Daoy (cell line): ENCODE measurements at places on chromosomes 1 and 21. TPM values are rescaled to one million over a fixed set of nuclear protein-coding genes. Genes with fewer than 3 reads are reported as not detected.

The RIMS3 gene
- 0.74 and 0.97 TPM in 2 replicates for total RNA-seq

The TENT5C gene
- under 0.01 TPM in 1 of 2 replicates, not detected in the other for total RNA-seq

The CAPN2 gene
- 186 and 189 TPM in 2 replicates for total RNA-seq

GRCh38 chr21:15793550-15794235 lies 63.9 kb downstream of the USP25 start:
- DNase-seq: no peak

The FAM177B gene
- not detected in 2 replicates for total RNA-seq

DNA sequence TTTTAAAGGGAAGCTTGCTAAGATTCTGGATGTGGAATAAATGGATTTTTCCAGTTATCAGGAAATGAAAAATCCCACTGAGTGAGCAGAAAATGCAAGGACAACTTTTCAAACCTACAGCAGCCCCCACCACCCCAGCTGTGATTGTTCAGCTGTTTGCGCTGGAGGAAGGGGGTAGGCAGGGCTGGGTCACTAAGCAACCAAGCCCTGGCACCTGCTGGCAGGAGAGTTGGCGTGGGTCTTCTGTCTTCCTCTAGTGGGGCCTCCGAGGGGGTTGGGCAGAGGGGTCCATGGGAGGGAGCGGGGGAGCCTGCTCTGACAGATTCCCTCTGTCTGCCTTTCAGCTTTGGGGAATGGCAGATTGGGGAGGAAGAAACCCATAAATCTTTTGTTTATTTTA lies 45.3 kb downstream of the EIF2D start:
- no peak for DNase-seq

The VHLL gene
- not detected in 2 replicates for total RNA-seq

- DNase-seq: no peak
Measured at GRCh38 chr1:185033686-185034085, 11.7 kb upstream of the RNF2 start.

- peak; percentile 39 for DNase-seq
Measured at GRCh38 chr1:42845866-42846256, 552 bp upstream of the ZNF691 start.

The CCDC190 gene
- 1.4 and 2.7 TPM in 2 replicates for total RNA-seq

DNA sequence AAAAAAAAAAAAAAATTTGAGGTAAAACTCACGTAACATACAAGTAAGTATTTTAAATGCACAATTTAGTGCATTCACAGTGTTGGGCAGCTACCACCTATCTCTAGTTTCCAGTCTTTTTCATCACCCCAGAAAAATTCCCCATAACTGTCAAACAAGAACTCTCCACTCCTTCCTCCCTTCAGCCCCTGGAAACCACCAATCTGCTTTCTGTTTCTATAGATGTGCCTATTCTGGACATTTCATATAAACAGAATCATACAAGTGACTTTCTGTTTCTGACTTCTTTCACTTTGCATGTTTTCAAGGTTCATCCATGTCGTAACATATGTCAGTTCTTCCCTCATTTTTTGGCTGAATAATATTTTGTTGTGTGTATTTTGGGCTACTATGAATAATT lies 24.9 kb upstream of the ETS2 start:
- DNase-seq: no peak

GRCh38 chr1:245895455-245895959 lies 611.6 kb downstream of the SMYD3 start:
- DNase-seq: no peak

- DNase-seq: peak; percentile 68
Measured at GRCh38 chr1:100354971-100355394, 2.7 kb downstream of the CDC14A start.

DNA sequence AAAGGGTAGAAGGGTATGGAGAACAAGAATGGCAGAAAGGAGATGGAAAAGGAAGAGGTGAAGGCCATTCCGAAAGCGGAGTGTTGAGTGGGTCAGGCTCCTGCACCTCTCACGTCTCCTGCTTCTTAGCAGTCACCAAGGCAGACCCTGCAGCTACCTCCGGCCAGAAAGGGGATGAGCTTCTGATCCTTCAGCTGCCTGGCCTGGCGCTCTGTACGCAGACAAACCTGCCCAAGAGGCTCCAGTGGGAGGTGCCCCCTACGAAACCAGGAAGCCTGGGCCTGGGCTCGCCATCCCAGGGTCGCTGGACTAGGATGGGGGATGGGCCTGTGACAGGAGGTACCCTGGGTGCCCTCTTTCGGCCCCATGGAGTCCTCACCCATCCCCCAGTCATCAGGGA lies 3.0 kb downstream of the GPR61 start:
- no peak for DNase-seq

DNA sequence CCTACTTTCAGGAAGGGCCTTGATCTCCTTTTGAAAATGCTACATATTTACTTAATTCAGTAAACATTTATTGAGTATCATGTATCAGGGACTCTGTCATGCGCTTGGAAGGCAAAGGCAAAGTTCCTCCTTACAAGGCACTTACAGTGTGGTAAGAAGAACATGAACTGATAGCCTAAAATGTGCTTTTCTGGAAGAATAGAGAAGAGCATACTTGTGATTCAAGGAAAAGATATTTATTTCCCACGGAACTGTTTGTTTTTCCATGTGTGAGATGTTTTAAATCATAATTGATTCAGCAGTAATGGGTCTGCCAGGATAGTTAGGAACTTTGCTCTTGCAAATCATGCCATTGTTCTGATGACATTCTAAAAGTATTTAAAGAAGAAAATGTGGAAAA lies 110.1 kb upstream of the ZNHIT6 start:
- DNase-seq: no peak

- no peak for DNase-seq
Measured at GRCh38 chr1:150981805-150982712, at the start of gene ANXA9. TSS of gene ANXA9 (plus strand) at chr1:150982292. CDS start at chr1:150983106, 814 bp downstream.

GRCh38 chr1:11340233-11340632 lies 67.2 kb downstream of the UBIAD1 start:
- no peak for DNase-seq

The MRPS14 gene
- total RNA-seq: 21.3 and 29.0 TPM in 2 replicates

DNA sequence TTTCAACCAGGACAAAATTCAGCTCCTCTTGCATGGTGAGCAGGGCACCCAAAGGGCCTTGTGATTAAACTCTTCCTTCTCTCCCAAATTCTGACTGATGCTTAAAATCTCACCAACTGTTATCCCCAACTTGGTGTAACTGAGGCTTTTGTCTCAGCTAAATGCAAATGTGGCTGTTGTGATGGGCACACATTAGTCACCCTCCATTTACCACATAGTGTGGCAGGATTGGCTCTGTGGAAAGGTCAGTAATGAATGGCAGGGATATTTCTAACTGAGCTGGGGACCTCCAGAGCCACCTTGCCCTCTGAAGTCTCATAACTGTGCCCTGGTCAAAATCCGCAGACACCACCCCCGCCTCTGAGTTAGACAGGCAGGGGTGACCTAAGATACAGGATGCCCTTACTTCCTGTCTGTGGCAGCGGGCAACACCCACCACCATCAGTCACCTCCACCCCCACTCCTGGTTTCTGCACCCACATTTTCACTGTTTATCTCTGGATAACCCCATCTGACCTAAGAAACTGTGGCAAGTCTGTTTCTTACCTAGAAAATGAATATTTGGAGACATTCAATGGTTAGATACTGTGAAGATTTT lies 25.4 kb upstream of the RGS16 start:
- DNase-seq: peak; percentile 23

DNA sequence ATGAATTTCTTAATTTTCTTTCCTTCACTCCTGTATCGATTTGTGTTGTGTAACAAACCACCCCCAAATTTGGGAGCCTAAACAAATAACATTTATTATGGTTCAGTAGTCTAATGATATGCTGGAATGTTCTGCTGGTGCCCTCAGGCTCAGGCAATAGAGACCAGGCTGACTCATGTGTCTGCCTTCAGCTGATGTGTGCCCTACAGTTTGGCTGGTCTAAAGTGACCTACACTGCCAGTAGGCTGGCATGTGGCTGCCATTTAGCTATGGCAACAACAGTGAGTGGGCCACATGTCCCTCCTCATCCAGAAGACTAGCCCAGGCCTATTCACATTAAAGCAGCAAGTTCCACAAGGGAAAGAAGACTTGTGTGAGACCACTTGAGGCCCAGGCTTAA lies 115.8 kb downstream of the PTPRC start:
- no peak for DNase-seq

GRCh38 chr1:111032295-111032897 lies 68.7 kb upstream of the LRIF1 start:
- DNase-seq: peak; percentile 30

The PTGS2 gene
- total RNA-seq: 8.7 and 12.5 TPM in 2 replicates
